Mesenchymal stem cell (in vitro differentiated cells and primary cell): ENCODE measurements at places on chromosomes 2 and 18.
A peak's percentile ranks its signal among the peaks of the same experiment; 100 is the strongest.

- DNase-seq, result peak; percentile 15
These were observed 475.2 kb upstream of the UBE2E3 start for GRCh38 chr2:180505203-180505602.

DNA sequence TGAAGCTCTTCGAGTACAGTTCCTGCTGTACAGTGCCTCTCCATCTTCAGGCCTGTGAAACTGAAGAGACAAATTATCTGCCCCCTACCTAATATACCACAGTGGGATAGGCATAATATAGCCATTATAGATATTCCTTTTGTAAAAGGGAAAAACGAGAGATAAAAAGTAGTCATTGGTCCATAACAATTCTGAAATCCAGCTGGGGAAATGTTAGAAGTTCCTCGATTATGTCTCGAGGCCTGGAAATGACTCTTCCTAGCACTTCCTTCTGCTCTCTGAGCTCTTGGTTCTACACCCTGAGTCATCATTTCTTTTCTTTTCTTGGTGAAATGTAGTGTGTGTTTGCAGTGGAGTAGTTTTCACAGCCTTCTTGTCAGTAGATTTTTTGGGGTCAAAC lies 51.5 kb downstream of the ASB1 start:
- DNase-seq, result no peak

- DNase-seq, result peak; percentile 95
These were observed 26.4 kb downstream of the ASXL2 start for GRCh38 chr2:25851740-25852503.

DNA sequence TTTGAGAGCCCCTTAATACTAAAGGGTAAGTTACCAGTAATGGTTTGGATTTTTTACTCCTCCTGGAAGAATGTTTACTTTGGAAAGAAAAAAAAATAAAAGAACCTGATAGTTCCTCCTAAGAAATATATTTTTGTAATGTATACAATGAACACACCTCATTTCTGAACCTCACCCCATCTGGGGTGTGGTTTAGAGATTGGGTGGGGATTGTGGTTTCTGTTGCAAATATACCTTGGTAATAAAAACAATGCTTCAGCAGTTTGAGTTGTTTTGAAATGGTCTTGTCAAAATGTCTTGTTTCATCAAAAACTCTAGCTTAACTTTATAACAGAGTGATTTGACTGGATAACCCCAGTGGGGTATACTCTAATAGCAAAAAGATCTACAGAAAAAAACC lies 448.9 kb upstream of the MEIS1 start:
- no peak for DNase-seq

DNA sequence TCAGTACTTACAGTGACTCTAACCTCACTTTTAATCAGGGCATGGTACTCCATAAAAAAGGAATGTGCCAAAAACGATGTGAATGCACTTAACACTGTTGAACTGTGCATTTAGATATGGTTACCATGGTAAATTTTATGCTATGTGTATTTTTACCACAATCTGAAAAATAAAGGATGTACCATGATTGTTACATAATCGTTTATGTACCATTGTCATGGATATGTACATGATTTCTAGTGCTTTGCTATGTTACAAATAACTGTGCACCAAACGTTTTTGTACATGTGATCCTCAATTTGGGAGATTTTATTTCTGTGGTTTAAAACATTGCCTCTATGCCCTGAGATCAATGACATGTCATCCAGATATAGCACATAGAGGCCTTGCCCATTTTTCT lies 21.8 kb downstream of the ZNF532 start:
- no peak for DNase-seq

DNA sequence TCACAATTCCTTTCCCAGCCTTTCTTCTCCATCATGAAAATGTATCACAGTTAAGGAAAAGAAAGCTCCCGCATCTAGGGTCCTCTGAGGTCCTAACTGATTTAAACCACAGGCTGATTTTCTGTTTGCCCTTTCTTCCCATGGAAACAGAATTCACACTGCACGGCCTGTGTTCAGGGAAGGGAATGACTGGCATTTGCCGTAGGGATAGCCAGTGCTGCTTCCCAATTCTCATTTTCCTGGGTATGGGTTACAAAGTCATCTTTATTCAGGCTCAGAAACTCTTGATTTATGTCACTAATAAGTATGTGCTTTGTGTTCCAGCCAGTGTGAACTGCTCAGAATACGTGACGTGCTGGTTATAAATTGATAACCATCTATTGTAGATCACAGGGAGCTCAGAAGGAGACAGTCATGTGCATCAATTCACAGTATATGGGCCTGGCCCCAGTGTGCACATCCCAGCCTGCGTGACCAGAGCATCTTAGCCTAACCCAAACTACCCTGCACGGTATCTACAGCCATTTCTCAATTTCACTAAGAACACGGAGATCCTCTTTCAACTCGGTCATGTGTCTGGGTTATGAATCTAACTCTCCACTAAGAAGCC lies 163.3 kb downstream of the LRRC30 start:
- DNase-seq, result no peak

- DNase-seq, result no peak
These were observed 60.0 kb downstream of the LRP2 start for GRCh38 chr2:169302364-169302763.

DNA sequence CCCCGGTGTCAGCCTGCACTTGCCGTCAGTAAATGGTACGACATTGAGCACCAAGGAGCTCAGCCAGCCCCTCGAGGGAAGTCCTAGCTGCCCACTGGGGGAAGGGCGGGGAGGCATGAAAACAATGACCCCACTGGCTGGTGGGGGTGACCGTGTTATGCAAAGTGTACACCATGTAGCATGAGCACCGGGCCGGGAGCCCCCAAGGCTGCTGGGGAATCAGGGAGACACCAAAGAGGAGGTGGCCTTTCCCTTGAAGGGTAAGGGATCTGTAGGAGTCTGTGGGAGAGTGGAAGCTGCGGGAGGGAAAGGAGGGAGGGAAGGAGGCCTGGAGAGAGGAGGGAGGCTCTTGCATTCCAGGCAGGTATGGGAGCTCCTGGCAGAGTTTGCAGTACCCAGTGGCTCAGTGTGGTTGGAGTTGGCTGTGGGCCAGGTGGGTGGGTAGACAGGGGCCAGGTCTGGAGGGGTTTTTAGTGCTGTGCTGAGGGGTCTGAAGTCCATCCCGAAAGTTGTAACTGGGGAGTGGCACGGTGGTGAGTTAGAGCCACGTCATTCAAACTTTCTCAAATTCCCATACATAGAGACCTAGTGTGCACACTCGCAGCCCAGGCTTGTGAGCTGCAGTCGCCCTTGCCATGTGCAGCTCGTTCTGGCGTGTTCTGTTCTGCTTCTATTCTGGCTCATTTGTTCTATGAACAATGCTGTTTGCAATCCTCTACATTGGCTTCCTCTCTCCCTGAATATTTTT lies 22.4 kb downstream of the RRM2 start:
- no peak for DNase-seq

- peak; percentile 34 for DNase-seq
These were observed 52.7 kb downstream of the MAP2 start for GRCh38 chr2:209476367-209477208.

- DNase-seq, result no peak
These were observed 268.7 kb upstream of the TCF4 start for GRCh38 chr18:55856679-55857078.

DNA sequence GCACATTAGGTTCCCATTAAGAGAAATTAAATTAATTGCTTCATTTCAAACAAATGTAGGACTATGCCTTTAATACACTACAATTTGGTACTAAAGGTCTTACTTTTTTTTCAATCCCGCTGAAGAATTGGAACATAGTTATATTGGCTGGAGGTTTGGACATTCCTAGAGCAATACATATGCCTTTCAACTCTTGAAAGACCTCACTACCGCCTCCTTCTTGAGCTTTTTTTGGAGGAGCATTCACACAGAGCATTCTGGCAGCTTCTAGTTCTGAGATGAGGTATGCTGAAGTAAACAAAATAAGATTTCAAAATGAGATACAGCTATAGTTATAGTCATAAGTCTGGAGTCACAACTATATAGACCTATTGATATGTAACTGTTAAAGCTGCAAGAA lies 10.9 kb downstream of the FAM98A start:
- no peak for DNase-seq

DNA sequence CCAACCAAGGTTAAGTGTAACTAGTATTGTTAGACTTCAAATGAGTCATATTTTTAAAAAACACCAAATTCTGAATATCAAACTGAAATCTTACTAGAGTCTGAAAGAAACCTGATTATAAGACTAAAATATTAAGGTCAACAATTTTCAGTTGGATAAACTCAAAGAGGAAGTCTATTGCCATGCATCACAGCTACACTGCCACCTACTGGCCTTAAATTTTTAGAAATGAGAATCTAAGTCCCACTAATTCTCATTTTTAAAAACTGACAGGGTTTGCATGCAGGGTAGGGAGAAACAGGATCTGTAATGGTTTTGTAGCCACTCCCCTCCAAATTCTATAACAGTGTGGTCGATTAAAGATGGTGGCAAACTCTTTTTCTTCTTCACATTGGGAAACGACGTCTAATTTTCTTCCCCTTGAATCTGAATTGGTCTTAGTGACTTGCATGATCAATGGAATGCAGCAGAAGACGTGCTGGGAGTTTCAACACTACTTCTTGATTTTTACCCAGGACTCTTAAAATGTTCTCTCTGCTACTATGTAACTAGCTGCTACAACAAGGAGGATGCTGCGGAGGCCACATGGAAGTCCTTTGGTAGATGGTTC lies 176.1 kb upstream of the SESTD1 start:
- peak; percentile 50 for DNase-seq

DNA sequence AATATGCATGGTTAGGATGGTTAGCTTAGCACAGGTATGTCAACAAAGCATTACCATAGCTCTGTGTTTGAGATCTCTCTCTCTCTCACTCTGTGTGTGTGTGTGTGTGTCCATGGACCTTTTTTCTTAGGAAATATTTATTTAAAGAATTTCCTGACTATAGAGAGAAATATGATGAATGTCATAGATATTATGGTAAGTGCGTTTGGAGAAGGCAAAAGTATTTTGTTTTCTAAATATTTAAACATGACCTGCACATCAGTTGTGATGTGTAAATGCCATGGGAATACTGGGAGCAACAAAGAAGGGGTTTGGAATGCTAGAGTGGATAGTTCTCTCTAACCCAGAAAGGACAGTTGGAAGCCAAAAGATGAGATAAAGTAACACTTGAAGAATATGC lies 3.9 kb upstream of the TMEM178A start:
- DNase-seq, result no peak

- DNase-seq, result peak; percentile 58
These were observed 65.2 kb downstream of the CCDC195 start for GRCh38 chr2:224650815-224651439.

- DNase-seq, result no peak
These were observed 50.9 kb downstream of the ADNP2 start for GRCh38 chr18:80159713-80160636.

GRCh38 chr18:28153485-28154065 lies 23.4 kb downstream of the CDH2 start:
- DNase-seq, result peak; percentile 70

GRCh38 chr2:37039580-37039979 lies 44.6 kb downstream of the HEATR5B start:
- no peak for DNase-seq

GRCh38 chr18:3456686-3457069 lies 6.7 kb downstream of the TGIF1 start:
- peak; percentile 18 for DNase-seq

- DNase-seq, result no peak
These were observed 776 bp downstream of the TBR1 start for GRCh38 chr2:161416708-161417437.

DNA sequence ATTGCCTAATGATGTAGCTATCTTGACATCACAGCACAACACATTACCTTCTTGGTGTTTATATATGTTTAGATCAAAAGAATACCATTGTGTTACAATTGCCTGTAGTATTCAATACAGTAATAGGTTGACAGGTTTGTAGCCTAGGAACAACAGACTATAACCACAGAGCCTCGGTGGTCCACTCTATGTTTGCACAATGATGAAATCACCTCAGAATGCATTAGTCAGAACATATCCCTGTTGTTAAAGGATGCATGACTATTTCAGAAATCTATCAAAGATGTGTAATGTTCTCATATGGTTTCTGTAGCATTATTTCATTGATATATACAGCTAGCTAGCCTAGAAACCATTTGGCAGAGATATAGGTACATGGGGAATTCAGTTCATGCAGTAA lies 8.9 kb downstream of the METTL5 start:
- peak; percentile 61 for DNase-seq

- DNase-seq, result peak; percentile 3
These were observed 74.8 kb downstream of the TXNL1 start for GRCh38 chr18:56563568-56563967.

DNA sequence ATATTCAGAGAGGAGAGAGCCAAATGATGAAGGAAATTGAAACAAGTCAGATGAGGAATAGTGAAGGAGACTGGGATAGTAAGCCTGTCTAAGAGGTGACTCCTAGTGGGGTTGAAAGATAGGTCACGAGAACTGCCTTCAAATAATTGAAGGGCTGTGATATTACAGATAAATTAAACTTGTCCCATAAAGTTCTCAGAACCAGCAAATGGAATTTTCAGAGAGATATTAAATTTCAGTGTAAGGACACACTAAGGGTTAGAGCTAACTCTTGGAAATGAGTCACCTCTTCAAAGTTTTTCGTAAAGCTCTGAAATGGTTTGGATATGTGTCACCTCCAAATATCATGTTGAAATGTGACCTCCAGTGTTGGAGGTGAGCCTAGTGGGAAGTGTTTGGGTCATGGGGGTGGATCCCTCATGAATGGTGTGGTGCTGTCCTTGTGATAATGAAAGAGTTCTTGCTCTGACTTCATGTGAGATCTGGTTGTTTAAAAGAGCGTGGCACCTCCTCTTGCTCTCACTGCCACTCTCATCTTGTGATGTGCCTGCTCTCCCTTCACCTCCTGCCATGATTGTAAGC lies 87.3 kb downstream of the BABAM2 start:
- DNase-seq, result peak; percentile 81

GRCh38 chr18:7980136-7980535 lies 413.0 kb downstream of the PTPRM start:
- DNase-seq, result no peak

DNA sequence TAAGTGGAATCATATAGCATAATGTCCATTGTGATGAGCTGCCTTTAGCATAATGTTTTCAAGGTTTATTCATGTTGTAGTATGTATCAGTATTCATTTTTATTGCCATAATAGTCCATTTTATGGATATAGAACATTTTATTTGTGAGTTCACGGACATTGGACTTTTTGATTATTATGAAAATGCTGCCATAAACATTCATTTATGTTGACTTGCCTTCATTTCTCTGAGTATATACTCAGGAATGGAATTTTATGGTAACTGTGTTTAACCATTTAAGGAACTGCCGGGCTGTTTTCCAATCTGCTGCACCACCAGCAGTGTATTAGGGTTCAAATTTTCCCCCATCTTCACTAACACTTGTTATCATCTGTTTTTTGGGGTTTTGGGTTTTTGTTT lies 12.2 kb downstream of the CREB1 start:
- no peak for DNase-seq

DNA sequence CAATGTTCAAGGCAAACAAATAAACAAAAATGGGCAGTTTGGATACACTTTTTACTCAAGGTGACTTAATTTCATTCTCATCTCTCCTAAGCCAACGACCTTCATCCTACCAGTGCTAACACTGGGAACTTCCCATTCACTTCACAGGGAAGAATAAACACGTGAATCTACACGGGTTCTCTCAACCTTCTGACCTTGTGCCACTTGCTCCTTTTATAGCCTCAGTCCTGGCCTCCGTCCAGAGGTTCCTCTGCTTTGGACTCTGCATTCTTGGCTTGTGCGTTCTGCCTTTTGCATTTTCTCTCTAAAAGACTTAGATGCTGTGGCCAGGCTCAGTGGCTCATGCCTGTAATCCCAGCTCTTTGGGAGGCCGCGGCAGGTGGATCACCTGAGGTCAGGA lies 13.8 kb downstream of the ZNF2 start:
- DNase-seq, result no peak
